ENCODE measurements at places on chromosomes 5 and 9.

GRCh38 chr5:10262995-10263394 is 12.9 kb downstream of the CCT5 start:
- no peak for DNase-seq

- DNase-seq, result no peak
Measured at GRCh38 chr9:121199921-121200320, 1.7 kb downstream of the RAB14 start.

DNA sequence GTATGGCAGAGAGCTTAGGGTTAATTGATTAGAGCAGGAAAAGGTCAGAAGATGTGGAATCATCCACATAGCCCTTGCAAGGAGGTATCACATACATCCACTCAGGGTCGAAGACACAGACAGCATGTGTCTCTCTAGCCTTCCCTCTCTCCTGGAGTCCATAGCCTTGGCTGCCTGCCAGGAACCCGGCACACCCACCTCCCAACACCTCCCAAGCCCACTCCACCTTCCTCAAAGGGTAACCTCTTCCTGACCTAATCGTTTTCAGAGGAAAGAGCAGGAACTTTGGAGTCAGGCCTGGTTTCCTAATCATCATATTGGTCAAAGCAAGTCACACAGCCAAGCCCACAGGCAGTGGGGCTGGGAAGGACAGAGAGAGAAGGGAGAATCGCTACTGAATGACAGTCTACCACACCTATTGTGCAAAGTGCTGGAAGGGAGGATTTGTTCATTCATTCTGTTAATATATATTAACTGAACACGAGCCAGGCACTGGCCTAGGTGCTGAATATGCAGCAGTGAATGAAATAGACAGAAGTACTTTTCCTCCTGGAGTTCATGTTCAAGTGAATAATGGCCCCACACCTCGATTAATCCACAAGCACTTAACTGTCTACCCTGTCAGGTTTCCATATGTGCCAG is 107.8 kb downstream of the KCNIP1 start:
- DNase-seq, result no peak

DNA sequence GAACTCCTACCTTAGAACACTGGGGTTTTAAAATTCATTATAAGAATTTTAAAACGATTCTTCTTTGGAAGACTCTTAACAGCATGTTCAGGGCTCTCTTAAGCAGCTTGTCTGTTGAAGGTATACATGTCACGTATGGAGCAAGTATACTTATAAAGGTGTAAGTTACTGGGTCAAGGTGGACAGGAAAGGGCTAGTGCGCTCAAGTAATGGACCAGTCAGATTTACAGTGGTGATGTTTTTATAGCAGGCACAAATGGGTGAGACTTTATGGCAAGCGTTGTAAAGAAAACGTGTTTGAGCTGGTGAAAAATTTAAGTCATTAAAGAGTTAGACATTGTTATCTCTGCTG is 7.9 kb downstream of the SLC44A1 start:
- no peak for DNase-seq

DNA sequence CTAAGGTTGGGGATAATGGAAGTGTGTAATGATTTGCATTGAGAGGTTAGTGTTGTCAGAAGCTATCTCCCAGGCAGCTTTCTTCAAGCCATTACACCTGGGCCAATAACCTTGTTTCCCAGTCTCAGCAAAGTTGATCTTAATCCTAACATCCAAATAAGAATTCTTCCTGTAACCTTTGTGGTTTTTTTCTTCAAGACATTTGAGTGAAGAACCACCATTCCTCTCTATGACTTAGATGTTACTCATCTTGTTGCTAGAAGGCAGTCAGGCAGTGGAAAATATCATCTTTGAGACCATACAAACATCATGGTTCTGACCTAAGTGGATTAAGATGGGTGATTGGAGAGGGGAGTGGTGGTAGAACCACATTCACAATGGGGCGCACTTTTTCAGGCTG is 103.5 kb downstream of the NDUFAF2 start:
- DNase-seq, result no peak

- no peak for DNase-seq
Measured at GRCh38 chr5:154753792-154754191, 1.4 kb upstream of the LARP1 start.

DNA sequence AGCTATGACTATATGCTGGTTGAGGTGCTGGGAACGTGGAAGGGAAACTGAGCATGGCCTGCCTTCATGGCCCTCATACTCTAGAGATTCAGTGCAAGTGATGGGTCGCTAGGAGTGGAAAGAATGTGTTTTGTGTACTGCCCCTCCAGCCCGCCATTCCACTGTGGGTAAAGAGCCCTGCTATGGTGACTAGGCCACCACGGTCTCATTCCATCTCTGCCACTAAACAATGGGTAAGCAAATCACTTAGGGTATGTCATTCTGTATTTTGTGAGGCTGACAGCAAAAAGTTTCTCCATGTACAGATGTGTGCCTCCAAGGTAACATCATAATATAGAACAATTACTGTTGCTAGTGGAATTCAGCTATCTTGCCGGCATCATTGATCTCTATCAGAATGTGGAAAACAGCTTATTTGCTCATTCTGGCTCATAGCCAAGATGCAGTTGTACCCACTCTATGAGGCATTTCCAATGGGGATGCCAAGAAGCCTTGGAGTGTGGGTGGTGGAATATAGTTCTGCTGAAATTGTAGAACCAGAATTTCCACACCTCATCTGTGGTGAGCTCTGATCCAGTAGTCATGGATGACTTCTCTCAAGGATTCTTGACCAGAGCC is 12.5 kb downstream of the SMARCA2 start:
- DNase-seq, result no peak

GRCh38 chr5:170628691-170629565 is 125.1 kb downstream of the KCNIP1 start:
- DNase-seq, result no peak

DNA sequence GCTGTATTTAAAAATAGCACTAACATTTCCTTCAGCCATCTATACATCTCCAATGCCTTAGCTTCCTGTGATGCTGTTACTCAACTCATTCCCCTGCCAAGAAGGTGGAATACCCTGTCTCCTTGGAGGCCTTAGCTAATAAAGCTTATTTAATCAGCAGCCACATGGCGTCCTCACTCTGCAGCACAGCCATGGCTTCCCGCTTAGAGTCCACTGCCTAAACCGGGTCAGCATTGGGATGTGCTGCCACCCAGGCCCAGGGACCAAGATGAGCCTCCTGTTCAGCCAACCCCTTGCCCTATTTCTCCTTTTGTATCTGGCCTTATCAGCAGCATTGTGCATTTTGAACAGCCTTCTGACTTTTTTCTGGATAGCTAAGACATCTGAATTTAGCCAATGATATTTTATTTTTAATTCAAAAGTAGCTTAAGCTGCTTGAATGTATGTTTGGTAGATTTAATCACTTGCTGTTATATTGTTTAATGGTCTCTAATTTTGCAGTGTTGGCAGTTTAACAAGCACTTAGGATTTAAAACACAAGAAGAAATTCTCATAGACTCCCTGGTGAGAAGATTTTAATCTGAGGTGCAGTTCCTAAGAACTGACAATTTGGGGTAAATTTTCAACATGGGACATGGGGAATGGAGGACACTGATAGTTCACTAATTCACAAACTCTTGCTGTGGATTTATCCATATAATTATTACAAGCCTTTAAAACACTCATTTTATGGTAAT is 113.0 kb downstream of the RPS23 start:
- no peak for DNase-seq

- DNase-seq, result no peak
Measured at GRCh38 chr9:124215956-124216355, 41.8 kb upstream of the NEK6 start.

DNA sequence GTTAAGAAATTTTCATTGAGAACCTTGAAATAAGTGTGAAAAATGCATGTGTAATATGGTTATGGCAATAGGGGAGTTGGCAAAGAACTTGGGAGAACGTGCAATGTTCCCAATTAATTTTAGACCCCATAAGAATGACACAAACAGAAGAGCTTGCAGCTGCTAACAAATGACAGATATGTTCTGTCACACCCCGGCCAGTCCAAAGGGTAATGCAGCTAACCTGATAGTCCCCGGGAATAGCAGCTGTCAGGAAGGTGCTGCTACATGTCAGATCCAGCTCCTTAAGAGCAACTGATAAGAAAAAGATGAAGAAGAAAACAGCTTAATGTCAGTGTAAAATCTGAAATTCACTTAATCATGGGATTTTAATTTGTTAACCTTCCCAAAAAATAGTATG is 30.4 kb downstream of the SEMA5A start:
- no peak for DNase-seq

DNA sequence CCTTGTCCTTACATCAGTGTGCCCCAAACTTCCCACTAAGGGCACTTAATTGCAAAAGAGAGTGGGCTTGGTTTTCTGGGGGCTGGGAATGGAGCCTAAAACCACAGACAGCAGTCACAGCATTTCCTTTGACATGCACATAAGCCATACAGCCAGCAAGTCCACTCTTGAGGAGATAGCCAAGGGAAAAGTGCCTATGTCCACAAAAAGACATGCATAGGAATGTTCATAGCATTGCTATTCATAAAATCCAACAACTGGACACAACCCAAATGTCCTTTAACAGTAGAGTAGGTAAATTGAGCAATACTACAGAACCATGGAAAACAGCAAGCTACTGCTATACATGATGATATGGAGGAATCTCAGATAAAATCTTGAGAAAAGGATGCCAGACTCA is 11.7 kb upstream of the FAT2 start:
- no peak for DNase-seq

DNA sequence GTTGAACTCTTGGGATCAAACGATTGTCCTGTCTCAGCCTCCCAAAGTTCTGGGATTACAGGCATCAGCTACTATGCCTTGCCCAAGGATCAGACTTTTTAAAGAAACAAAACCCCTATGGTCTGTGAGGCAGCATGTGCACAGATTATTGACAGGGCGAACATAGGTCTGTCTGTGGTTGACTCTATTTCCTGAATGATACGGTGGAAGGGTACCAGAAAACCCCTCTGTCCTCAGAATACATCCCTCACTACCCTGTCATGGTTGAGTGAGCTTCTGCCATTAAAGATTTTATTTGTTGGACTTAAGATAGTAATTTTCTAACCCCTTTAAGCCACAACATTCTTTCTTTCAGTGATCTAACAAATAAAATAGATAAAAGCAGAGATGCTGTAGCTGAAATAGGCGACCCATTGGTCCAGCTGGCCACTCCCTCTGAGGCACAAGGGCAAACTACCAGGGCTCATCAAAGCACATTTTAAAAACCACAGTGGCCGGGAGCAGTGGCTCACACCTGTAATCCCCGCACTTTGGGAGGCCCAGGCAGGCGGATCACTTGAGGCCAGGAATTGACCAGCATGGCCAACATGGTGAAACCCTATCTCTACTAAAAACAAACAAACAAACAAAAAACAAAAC is 84.9 kb upstream of the ANKRD55 start:
- no peak for DNase-seq

DNA sequence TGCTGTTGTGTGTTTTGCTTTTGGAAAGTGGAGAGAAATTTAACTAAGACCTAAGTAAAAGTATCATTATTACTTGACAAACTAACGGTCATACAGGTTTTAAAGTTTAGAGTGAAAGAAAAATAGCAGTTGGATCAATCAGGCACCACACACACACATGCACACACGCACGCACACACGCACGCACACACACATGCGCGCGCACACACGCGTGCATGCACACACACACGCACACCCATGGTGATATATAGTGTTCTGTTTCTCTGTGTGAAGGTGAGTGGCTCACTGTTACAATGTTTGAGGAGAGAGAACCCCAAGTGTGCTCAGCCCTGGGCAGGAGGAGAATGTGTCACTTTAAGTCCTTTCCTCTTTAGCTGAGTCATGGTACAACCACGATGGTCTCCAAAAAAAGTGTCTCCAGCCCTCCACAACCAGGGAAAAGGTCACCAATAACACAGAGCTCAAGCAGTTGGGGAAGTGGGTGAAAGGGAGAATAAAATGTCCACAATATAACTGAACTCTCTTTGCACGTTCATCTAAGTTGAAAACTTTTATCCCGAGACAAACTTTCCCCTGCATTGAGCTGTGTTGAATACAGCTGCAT is 3.2 kb downstream of the ZNF366 start:
- no peak for DNase-seq

- DNase-seq, result no peak
Measured at GRCh38 chr5:115718927-115719326, 93.1 kb upstream of the TMED7 start.

DNA sequence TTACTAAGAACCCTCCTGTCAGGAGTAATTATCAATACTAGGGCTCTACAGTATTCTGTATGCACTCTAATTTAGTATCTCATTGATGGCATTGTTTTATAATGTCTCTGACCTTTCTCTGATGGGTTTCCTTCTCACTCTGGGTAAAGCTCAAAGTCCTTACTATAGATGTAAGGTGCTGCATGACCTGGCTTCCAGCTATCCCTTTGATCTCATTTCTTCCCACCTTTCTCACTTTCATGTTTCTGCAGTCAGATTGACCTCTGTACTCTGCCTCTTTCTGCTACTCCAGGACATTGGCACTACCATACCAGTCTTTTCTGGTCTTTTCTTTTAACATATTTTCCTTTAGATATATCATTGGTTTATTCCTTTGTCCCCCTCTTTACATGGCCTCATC is 2332.8 kb upstream of the C9orf72 start:
- no peak for DNase-seq

DNA sequence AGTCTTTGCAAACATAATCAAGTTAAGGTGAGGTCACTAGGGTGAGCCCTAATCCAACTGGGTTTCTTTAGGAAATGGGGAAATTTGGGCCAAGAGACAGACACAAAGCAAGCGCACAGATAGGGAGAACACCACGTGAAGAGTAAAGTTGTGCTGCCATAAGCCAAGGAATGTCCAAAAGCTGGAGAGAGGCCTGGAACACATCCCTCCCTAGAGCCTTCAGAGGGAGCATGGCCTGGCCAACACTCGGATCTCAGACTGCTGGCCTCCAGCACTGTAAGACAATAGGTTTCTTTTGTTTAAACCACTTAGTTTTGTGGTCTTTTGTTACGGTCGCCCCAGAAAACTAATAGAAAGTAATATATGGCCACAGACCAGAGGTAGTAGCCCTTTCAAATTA is 8.1 kb upstream of the ROR2 start:
- no peak for DNase-seq

GRCh38 chr5:170573114-170573513 is 69.3 kb downstream of the KCNIP1 start:
- no peak for DNase-seq

- no peak for DNase-seq
Measured at GRCh38 chr5:171166766-171167165, 142.3 kb upstream of the TLX3 start.

- DNase-seq, result no peak
Measured at GRCh38 chr5:53361708-53362107, 118.7 kb upstream of the FST start.
